ENCODE measurements at places on chromosomes 16 and 17.
A peak's percentile ranks its signal among the peaks of the same experiment; 100 is the strongest.

DNA sequence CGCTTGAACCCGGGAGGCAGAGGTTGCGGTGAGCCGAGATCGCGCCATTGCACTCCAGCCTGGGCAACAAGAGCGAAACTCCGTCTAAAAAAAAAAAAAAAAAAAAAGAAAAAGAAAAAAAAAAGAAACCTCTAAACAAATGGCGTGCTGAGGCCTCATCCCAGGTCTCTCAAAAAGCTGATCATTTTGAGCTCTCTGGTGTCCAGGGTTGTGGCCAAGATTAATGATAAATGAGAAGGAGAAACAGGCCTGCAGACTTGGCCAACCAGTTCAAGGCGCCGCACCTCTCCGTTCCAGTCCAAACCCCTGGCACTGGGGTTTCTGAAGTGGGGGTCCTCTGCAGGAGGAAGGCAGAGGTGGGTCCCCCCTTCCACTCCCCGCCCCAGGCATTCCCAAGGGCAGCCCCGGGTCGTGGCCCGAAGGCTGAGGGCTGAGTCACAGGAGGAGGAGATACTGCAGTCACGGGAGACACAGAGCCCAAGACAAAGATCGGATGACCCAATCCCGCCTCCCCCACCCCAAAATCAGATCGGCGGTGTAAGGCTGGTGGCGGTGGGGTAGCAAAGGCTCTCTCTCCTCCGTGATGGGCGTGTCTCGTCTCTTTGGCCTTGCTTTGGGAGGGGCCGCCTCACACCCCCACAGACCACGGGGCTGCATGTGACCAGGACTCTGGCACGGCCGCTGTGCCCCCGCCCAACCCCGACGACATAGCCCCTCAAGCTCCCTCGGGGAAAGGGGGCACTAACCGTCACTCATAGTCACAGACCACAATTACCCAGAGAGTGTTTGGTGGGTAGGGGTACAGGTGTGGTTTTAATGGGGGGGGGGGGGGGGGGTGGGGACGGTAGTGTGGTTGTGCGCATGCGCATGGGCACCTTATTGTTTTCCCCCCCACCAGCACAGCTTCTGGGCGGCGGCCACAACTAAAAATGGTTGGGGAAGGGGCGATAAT lies 1.1 kb downstream of the VAT1 start:
- DNase-seq, result peak; percentile 81

- DNase-seq, result no peak
Measured at GRCh38 chr17:8029121-8029520, 9.7 kb upstream of the ALOX15B start.

DNA sequence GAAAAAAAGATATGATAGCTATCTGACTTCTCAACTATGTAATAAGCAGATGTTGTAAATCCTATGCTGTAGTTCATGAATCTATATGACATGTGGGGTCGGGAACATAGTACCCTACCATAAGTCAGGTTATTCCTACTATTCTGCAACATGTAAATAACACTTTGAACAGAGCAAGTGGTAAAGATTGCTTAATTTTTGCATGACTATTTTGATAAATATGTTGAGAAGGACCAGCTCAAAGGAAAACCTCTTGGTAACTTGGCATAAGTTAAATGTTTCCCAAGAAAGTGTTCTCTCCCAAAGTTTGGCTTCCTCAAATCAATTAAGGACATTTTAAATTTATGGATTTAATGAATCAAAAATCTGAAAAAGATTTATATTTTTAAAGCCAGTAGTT lies 62.1 kb downstream of the ABHD15 start:
- DNase-seq, result no peak

GRCh38 chr17:163514-164098 lies 17.8 kb downstream of the DOC2B start:
- DNase-seq, result no peak

DNA sequence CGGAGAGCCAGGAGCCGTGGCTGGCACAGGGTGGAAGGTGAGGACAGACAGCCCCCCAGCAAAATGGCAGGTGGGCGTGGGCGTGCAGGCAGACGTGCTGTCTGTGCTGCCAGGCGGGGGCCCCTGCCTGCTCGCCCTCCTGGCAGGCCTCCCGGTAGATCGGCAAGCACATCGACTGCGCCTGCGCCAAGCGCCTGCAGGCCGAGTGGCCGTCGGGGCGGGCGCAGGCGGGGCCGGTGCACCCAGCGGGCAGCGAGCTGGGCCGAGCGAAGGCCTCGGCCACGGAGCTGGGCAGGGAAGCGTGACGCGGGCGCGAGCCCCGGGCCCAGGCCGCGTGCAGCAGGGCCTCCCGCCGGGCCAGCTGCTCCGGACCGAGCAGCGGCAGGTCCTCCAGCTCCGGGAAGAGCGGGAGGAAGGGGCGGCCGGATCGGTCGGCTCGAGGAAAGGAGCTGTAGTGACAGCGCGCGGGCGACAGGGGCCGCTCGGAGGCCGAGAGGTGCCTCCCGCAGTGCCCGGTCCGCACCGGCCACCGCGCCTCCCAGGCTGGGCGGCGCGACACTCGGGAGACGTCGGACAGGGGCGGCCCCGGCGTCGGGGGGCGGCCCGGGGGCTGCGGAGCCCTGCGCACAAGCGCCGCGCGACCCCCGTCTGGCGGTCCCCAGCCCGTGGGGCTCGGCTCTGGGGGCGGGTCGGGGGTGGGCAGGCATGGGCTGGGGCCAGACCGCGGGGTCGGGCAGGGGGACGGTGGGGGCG lies 16.9 kb downstream of the GRIN2C start:
- DNase-seq, result peak; percentile 78

GRCh38 chr17:49434821-49435670 lies 20.4 kb upstream of the PHB1 start:
- DNase-seq, result peak; percentile 43

DNA sequence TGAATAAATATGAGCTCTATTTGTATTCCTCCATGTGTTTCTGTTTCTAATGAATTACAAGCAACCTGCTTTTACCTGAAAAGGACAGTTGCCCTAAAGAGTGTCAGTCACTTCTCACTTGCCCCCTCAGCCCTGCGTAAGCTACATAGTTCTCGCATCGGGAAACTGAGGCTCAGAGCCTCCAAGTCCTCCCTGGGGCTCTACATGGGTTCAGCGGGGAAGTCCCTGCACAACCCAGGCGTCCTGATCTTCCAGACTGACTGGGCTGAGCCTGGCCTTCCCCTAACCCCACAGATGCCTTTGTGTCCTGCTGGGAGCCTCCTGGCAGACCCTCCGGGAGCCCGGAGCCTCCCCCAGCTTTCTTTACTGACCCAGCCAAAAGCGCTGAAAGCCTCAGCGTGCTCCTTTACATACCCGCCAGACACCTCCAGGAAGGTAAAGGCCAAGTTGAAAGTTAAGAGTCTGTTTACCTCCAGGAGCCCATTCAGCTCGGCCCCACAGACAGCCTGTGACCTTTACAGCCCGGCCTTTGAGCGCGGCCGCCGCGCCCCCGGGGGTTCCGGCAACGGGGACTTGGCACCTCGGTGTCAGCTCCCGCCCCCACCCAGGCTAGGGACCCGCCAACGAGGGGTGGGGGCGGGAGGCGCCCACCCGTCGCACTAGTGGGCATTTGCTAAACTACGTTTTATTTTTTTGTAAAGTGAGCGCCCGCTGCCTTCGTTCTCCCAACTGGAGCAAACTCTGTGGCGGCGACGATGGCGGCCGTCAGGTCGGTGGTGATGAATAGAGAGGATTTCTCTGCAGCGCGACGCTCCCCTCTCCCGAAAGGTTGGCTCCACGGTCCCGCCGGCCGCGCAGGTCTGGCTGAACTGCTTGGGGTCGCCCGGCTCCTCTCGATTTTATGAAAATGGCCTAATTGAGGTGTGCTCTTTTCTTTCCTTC lies 4.4 kb upstream of the HOXB13 start:
- DNase-seq, result no peak

DNA sequence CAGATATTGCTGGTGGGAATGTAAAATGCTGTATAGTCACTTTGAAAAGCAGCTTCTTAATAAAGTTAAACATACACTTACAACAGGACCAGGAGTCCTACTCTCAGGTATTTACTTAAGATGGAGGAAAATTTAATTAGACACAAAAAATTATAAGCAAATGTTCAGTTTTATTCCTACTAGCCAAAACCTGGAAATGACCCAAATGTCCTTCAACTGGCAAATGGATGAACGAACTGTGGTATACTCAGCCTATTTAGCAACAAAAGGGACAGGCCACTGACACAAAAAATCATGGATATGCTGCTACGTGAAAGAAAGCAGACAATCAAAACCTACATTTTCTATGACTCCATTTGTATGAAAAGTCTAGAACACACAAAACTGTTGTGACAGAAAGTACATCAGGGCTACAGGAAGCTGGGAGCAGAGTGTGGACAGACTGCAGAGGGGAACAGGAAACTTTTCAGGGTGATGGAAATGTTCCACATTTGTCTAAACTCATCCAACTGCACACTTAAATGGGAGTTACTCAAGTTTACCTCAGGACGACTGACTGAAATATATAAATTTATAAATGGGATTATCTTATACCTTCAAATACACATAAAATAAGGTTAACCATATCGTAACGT lies 49.3 kb upstream of the MNT start:
- no peak for DNase-seq

GRCh38 chr16:5054876-5055865 lies 10.6 kb downstream of the C16orf89 start:
- DNase-seq, result no peak

DNA sequence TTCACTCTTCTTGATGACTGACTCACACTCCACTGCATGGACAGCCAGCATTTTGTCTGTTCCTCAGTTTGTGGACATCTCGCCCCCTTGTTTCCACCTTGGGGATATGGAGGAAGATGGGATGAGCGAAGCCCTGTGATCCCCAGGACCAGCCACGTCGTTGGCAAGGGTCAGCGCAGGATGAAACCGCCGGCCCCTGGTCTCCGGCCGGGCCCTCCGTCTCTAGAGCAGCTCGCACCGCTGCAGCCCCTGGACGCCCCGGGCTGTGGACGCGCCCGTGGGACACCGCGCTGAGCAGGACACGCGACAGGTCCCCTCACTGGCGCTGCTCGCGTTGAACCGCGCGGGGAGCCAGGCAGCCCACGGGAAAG lies 604 bp upstream of the ZC3H18 start:
- DNase-seq, result no peak

DNA sequence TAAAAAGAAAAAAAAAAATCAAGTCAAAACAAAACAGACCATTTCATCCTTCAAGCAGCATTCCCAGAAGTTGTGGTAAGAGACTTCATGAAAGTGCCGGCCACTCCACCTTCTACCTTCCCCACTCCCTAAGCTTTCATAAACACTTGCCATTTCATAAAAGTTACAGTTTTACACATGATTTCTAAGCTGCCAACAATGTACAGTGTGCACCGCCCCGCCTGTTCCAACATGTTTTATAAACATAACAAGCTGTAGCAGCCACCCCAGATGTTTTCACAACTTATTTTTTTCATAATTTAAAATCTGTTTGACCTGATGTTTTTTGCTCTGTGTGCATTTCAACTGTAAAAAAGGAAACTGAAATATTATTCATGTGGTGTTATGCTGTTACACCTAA lies 608.1 kb downstream of the TOX3 start:
- no peak for DNase-seq

DNA sequence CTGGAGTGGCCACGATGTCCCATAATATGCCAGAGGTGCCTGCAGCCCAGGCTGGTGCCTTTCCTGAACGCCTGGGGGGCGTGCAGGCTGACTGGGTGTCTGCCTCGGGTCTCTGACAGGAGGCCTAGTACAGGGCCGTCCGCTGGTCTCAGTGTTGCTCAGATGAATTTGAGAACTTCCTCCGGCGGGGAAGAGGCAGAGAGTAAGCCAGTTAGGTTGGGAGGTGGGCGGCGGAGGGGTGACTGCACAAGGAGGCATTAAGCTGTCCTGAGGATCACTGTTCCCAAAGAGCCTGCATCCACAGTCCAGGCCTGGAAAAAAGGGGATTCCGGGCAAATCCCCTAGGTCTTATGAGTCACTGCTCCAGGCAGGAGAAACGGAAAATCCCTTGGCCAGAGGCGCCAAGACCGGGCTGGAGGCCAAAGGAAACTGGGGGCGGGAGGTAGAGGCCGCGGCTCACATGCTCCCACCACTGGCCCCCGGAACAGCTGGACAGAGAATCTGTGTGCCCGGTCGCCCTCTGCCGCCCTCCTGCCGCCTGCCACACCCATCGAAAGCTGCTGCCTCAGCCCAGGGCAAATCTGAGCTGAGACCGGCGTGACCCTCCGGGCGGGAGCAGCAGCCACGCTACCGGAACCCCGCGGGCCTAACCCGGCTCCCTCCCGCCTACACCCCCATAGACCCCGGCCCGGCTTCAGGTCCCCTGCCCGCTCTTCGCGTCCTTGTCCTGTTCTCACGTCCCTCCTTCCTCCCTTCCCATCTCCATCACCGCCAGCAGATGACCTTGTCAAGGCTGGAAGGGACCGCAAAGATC lies 1.2 kb downstream of the TRIM47 start:
- peak; percentile 98 for DNase-seq

DNA sequence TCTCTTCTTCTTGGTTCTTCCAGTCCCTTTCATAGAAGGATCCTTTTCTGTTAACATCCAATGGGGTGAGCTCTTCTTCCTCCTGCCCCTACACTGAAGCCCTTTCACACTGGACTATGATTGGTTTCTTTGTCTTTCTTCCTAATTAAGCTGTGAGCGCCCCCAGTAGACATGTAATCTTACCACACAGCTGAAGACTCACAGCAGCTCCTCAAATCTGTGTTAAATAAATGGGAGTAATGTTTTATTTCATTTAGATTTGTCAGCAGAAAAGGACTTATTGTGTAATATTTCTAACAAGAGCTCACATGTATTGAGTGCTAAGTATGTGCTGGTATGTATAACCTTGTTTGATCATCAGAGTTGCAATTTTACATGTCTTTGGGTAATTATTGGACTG lies 55.7 kb downstream of the TOX3 start:
- no peak for DNase-seq

DNA sequence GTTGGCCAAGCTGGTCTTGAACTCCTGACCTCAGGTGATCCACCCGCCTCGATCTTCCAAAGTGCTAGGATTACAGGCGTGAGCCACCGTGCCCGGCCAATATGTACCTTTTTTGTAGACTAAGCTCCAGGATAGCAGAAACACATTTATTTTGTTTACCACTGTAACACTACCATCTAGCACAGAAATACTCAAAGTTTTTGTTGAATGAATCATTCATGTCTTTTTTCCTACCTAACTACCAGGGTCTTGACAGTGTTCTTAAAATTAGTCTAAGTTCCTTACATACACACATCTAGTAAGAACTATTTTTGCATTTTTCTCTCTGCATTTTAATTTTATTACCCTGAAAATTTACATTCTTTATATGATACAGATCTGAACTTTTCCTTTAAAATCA lies 44.4 kb downstream of the AKAP10 start:
- DNase-seq, result no peak

GRCh38 chr17:50904518-50905459 lies 38.6 kb upstream of the TOB1 start:
- DNase-seq, result no peak

- peak; percentile 81 for DNase-seq
Measured at GRCh38 chr17:48610282-48611211, at the start of gene HOXB7. Gene HOXB7, minus strand, starts transcription at chr17:48611017. Its CDS starts 99 bp downstream, at chr17:48610918.

DNA sequence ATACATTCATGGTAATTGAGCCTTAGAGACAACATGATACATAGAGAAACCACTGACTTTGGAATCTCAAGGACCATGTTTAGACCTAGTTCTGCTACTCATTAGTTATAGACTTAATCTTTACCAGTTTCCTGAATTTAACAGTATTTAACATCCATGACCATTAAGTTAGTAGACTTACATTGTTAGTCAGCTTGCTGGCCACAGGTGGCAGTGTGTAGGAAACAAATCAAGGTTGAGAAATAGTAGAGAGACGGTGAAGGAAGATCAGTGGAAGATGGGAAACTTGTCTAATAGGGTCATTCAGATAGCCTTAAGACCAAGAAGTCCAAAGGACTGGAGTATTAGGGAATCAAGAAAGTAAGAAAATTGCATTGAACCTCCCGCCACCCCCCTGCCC lies 31.0 kb downstream of the OMG start:
- no peak for DNase-seq

- no peak for DNase-seq
Measured at GRCh38 chr16:52832771-52833170, 219.9 kb downstream of the CHD9NB start.
